NCI-H2227 treated with DMSO at 0.1 percent for 48 hours (cell line): ENCODE measurements at places on chromosomes 7 and 10.

- DNase-seq = peak; percentile 24
Measured at GRCh38 chr7:132402751-132403245, 173.5 kb downstream of the PLXNA4 start.

DNA sequence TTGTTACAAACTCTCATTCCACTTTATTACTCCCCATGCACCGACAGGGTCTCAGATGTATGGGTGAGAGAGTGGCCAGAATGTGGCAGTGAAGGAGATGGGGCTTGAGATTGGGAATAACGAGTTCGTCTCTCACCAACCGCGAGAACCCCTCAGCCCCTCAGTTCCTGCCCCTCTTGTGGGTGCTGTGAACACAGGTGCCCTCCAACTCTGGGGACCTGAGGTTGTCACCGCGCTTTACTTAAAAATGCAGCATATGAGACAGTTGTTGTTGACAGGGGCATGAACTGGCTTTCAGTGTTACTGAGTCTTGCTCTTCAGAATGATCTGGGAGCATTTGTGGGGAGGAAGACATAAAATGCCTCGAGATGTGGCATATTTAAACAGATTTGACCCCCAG lies 290.0 kb downstream of the WDR37 start:
- DNase-seq = no peak

DNA sequence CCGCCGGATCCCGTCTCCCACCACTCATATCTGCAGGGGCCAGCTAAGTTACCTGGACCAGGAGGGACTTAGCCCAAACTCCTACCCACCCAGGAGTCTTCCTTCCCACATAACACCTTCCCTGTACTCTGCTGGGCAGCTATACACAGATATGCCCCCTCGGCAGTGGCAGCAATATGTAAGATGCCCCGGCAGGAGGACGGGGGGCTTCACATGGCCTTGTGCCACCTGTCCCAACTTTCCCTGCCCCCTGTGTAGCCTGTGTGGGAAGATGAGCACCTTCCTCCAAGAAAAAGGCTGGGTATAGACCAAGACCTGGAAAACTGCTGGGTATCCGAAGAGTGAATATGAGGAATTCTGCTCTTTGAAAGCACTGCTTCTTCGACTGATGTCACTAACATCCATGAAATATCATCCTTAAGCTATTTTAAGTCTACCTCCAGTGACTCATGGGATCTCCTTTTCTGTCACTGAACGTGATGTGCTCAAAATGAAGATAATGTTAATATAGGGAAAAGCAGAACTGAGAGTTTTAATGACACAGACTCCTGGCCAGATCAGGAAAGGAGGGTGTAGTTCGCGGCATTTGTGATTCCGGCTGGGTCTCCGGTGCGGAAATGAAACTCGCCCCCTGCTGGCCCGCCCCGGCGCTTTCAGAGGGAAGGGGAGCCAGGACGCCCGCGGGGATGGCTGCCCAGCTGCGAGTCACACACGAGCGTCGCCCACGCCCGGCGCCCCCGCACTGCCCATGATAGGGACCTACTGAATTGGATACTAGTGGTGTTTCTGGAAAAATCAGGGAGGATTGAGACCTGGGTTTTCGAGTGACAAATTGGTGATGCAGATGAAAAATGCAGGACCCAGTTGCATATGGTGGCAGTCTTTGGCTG lies 256.9 kb upstream of the NFE2L3 start:
- DNase-seq = peak; percentile 51

GRCh38 chr7:74343281-74344131 lies 54.3 kb downstream of the CLIP2 start:
- no peak for DNase-seq

DNA sequence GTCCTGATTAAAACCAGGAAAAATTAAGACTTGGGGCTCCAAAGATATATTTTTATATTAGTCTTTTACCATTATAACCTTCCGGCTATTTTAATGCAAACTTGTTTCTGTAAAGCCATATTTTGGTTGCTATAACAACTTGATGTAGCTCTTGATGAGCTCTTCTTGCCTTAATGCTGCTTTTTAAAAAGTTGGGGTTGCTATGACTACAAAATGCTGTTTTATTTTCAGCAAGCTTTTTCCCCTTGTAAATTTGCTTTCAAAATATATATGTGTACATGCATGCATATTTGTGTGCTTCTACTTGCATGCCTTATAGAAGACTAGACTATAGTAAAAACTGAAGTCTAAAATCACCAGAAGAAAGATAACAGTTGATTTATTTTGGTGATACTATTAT lies 99.7 kb downstream of the CSTF2T start:
- no peak for DNase-seq

DNA sequence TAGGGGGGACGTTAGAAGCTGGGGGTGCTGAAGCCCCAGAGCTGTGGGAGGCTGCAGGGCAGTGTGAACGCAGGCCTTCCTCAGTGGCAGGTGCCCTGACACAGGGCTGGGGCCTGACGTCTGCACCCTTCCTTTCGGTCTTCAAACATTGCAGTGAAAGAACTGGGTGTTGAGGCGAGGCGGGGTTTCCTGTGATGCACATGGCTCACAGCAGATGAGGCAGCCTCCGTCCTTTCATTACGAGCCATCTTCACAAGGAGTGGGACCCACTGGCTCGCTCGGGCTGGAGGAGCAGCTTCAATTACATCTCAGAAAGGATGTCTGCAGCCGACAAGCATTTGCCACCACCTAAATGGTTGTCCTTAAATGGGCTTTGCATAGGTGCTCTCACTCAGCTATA lies 180.3 kb upstream of the SHH start:
- DNase-seq = no peak

- no peak for DNase-seq
Measured at GRCh38 chr7:16933296-16934279, 51.8 kb upstream of the AGR3 start.
